Left colon (tissue), 2 donors: ENCODE measurements at places on chromosomes 5 and 9.

- no peak for DNase-seq
Observed at GRCh38 chr9:101512116-101512515, 21.5 kb upstream of the RNF20 start.

- peak; percentile 63 for DNase-seq
Observed at GRCh38 chr9:108761655-108762347, 94.0 kb downstream of the ACTL7B start.

DNA sequence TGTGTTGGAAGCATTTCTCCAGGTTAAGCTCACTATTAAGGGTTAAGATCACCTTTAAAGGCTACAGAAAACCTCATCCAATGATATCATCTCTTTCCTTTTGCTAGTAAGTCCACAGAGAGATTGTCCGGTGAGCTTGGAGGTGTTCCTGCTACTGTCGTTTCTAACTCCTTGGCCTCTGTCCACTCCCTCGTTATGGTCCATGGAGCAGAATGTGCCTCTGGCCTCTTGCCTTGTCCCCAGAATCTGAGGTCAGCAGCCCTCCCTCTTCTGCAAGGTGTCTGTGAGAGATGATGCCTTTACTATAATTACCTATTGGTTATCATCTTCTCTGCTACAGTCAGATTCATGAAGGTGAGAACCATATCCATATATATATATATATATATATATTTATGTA, 15.0 kb downstream of the ORM2 start:
- no peak for DNase-seq

- peak; percentile 32 for DNase-seq
Observed at GRCh38 chr9:38278457-38278856, 114.0 kb upstream of the ALDH1B1 start.

DNA sequence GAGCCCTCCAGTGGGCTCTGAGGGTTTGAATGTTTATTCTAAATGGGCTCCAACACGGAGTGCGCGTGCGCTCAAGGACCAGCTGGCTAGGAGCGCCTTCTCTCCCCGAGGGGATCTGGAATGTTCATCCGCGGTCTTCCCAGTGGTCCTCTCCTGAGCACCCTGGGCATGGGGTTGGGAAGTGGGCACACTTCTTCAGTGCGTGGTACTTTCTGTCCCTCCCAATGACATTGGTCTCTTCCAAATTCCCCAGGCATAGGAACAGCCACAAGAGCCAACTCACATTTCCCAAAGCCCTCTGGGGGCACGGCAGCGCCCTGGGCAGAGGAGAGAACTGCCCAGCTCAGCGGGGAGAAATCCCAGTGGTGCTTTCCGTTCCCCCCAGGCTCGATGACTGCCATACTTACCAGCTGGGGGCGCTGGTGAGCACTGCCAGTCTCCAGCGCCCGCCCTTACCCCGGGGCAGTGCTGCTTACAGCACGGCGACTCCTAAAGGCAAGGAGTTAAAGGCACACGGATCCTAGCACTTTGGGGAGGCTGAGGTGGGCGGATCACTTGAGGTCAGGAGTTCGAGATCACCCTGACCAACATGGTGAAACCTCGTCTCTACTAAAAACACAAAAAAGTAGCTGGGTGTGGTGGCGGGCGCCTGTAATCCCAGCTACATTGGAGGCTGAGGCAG, 29.9 kb upstream of the OBP2B start:
- peak; percentile 87 for DNase-seq
